ENCODE measurements at places on chromosomes 13 and 19.

GRCh38 chr19:37370880-37371661, at the start of gene ZNF527:
TSS of gene ZNF527 (plus strand) at chr19:37371099. CDS start at chr19:37374199, 3,100 bp downstream.
- DNase-seq, result peak; percentile 84

- DNase-seq, result no peak
These were observed 261 bp downstream of the FARP1 start for GRCh38 chr13:98143157-98143553.

GRCh38 chr19:6220385-6221191, 59.2 kb downstream of the MLLT1 start:
- peak; percentile 36 for DNase-seq

DNA sequence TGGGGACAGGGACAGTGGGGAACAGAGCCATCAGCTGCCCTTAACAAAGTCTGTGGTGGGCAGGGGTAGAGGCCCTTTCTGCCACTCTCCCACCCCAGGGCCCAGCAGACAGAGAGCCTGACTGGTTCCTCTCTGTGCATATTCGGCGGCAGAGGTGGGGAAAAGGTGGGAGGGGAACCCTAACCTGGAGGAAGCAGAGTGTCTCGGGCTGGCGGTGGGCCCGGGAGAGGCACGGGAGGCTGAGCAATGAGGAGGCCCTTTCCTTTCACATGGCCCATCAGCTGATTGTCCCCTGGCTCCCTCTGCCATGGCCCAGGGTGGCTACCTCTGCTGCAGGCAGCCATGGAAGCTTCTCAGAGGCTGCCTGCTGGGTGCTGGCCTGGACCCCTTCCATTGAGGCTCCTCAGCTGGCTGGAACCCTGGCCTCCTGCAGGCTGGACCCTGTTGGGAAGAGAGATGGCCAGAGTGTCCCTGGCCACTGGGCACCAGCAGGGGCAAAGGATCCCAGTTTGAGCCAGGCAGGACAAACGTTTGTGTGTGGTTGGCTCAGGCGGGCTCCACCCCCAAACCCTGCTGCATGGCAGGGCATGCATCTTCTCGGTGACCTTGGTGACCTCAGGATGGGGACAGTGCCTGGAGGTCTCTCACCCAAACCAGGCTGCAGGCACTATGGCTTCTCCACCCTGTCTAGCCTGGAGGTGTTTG, 202.8 kb upstream of the ZNF536 start:
- no peak for DNase-seq

Measured in AG09319 (cell line).